ENCODE measurements at places on chromosomes 6 and 20. TPM values are rescaled to one million over a fixed set of nuclear protein-coding genes. Genes with fewer than 3 reads are reported as not detected.

NRSN1 gene
- not detected for total RNA-seq

TEAD3 gene
- total RNA-seq, result 2.4 TPM

PNPLA1 gene
- not detected for total RNA-seq

DDX43 gene
- total RNA-seq, result 0.09 TPM

ADGRB3 gene
- total RNA-seq, result not detected

Data from activated naive CD4-positive, alpha-beta T cell treated with anti-CD3 and anti-CD28 coated beads, Interleukin-2, amount 50 U/mL, for 72 hours (primary cell).